ENCODE measurements at places on chromosomes 5 and 9.

- DNase-seq = no peak
Measured at GRCh38 chr5:10653751-10654400, 90.0 kb downstream of the ANKRD33B start.

DNA sequence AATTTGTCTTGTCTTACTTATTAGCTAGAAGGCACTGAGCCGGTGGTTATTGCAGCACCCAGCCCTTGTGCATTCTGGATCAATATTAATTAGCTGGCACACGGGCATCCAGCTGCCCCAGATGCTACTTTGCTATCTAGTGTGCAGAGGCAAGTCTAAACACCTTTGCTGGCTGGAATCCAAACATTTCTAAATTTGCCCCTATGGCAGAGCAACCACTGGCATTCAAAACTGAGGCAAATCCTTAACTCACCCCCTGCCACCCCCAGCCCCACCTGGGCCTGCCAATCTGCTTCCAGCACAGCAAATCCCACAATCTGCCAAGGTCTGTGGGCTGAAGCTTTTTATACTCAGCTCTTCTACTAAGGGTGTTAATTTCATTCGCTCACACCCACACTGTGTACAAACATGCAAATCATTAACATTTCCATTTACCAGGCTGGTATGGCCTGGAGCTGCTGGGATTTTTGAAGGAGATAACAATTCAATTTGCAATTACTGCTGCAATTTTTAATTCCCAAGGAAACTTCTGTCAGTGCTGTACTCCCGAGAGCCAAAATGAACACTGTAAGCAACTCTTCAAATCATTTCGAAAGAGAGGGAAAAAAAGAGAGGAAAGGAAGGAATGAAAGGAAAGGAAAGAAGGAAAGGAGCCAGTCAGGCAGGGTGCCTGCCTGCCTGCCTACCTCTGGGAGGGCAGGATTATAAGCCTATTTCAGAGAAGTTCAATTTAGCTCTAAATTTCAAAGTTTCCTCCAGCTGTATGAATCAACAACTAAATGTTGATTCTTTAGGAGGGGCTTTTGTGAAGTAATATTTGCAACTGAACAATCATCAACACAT lies 35.5 kb downstream of the RAPGEF1 start:
- no peak for DNase-seq

DNA sequence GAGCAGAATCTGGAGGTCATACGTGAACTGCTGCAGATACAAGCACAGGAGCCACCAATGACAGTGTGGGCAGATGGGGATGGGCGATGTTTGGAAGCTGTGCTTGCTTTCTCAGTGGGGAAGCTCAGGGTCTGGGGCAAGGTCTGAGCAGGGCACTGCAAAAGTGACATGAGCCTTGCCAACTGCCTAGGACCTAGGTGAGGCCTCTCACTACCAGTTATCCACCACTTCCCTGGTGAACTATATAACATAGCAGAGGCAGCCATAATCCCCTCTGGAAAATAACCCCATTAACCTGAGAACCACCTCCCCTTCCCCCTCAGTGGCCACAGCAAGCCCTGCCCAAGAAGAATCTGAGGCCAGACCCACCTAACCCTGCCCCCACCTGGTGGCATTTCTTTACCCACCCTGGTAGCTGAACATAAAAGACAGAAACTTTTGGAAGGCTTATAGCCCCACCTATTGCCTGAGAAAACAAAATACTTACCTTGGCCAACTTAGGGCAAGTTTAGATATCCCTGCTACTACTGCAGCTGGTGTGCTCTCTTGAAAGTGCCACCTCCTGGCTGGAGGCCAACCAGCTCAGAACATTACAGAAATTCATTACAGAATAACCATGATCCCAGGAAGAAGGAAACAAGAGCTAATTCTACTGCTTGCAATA lies 18.8 kb upstream of the SPEF2 start:
- no peak for DNase-seq

DNA sequence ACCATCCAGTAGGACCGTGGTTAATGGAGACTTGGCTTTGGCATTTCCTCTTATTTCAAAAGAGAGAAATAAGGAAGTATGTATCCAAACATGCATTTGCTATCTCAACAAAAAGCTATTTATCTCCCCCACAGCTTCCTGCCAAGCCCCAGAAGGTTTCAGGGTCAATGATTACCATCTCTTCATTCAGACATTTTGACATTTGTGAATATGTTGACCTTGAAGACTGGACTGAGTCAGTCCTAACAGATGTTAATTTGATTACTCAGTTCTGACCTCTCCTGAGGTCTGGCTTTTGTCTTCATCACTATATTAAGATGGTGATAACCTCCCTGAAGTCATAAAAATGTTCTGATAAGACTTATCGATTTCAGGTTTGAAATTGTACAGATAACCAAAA lies 479.4 kb downstream of the AGTPBP1 start:
- no peak for DNase-seq

- DNase-seq = no peak
Measured at GRCh38 chr5:80069918-80070318, 34.8 kb downstream of the THBS4 start.
